Nucleus accumbens (tissue), 56 donors: ENCODE measurements at places on chromosomes 7 and 10.

DNA sequence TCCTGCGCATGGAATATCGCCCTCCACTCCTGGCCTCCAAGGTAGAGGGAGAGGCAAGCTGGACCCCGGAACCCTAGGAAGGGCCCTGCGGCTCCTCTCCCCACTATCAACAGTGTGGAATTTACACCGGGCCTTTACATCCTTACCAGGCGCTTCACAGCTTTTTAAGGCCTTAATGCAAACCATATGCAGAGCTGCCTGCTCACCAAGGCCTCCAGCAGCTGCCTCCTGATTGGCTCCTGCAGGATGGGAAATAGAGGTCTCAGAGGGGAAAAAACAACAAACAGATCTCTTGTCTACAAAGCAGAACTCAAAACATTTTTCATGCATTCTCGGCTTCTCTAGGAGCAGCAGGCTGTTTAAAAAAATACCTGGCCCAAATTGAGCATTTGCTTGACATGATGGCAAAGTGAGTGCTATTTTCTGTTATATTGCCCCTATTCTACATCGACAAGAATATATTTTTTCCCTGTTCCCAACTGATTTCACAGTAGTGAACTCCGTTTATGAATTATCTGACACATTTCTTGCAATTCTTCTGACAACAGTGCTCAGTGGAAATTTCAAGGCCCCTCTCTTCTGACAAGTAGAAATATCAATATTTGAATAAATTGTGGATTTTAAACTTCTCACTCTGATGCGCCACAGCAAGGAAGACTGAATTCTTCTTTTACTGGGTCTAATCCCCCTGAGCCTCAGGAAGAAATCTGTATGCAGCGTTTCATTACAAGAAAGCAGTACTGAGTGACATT lies 51.7 kb downstream of the EBF3 start:
- no peak for DNase-seq

DNA sequence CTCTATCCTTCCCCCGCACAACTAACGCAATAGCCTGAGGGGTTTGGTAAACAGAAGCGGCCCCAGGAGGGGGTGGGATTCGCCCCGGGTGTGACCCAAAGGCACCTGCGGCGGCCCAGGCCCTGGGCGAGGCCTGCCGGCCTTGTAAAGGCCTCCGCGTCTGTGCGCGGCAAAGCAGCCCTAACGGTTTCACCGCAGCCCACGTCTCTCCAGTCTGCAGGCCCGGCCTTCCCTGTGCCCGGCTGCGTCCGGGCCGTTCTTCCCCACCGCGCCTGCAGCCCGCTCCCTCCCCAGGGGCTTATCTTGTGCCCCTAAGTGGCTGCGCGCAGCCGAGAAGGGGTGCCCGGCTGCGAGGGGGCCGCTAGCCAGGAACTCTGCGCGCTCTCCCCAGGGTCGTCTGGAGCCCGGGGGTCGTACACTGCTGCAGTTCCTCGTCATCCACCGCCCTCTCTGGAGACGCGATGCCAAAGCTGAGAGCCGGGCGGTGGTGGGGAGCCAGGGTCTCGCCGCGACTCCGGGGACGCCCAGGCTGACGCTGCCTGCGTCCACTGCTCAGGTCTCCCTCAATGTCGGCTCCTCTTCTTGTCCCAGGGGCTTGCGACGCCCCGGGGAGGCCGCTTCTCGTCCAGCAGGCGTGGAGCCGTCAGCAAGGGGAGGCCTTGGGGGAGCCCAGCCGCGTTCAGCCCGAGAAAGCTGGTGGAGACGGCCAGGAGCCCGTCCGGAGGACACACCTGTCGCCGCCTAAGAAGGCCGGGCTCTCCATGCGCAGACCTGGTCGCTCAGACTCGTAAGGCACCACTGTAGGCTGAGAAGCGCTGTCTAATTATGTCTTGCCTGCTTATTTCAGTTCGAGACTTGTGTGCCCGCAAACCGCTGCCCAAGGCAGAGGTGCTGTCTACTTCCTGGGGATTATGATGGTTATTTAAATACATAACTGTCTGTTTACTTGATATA lies 132.3 kb downstream of the SPAG6 start:
- no peak for DNase-seq

DNA sequence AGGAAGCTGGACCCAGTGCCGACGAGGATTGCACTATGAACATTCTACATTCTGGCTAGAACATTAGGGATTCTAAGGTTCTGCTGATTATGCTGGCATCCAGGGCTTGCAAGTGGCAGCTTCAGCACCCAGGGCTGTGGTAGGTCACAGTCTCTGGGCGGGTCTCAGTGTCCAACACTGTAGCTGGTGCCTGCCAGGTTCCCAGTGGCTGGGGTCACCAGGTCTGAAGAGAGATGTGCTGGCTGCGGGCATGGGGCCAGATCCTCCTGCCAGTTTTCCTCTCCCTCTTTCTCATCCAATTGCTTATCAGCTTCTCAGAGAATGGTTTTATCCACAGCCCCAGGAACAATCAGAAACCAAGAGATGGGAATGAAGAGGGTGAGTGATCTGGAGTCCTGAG lies at the start of gene PTTG1IP2:
Gene PTTG1IP2, plus strand, starts transcription at position 86 of the 400 bp plus-strand sequence. Its CDS starts 148 bp downstream, at position 234.
- DNase-seq: no peak

DNA sequence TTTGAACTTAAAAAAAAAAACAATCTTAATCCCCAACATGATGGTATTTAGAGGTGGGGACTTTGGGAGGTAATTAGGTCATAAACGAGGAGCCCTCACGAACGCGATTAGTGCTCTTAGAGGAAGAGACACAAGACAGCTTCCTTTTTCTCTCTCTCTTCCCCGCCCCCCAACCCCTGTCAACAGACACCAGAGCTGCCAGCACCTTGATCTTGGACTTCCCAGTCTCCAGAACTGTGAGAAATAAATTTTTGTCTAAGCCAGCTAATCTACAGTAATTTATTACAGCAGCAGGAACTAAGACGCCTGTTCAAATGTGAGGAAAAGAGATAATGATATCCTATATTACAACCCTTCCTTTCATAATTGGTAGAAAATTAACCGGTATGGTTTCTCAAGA lies 40.1 kb downstream of the RELN start:
- no peak for DNase-seq

GRCh38 chr7:8829100-8829499 lies 395.7 kb downstream of the NXPH1 start:
- DNase-seq: no peak
